ENCODE measurements at places on chromosomes 11 and 22.
A peak's percentile ranks its signal among the peaks of the same experiment; 100 is the strongest.

DNA sequence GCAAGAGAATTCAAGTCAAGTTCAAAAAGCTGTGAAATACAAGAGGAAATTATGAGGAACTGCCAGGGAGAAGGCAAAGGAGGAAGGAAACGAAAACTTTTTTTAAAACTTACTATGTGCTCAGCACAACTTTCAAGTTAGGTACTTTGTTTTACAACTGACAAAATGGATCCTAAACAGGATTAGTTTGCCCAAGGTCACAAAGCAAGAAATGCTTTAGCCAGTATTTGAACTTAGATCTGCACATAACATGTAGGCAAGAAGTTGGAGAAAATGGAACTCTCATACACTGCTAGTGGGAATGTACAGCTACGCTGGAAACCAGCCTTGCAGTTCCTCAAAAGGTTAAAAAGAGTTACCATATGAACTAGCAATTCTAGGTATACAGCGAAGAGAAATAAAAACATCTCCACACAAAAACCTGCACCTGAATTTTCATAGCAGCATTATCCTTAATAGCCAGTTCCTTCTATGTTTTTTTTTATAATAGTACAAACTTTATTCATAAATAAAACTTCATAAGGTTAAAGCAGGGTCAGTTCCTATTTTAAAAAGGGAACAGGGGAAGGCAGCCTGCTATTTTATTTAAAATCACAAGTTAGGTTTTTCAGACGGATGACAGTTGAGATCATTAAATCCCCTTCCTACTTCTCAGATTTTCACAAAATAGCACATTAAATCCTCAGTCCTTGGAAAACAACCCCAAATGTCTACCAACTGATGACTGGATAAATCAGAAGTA lies 19.2 kb downstream of the DDX6 start:
- H3K4me3 ChIP-seq = no peak overlapping the region
- H3K27me3 ChIP-seq = no peaks in the 10 kb centered on the region
- H3K4me1 ChIP-seq = no peaks in the 10 kb centered on the region

- peaks cover 28% of the 10 kb centered on the region for H3K36me3 ChIP-seq
- DNase-seq = no peak
- H3K27ac ChIP-seq = peak overlapping the region; percentile 55
Observed at GRCh38 chr22:18077087-18077638, 627 bp upstream of the PEX26 start.

- peaks cover 5% of the 10 kb centered on the region for H3K4me1 ChIP-seq
- H3K27ac ChIP-seq = no peak overlapping the region
- H3K36me3 ChIP-seq = no peaks in the 10 kb centered on the region
- H3K4me3 ChIP-seq = peak overlapping the region; percentile 13
- peak; percentile 38 for DNase-seq
Observed at GRCh38 chr11:13207665-13208594, 69.7 kb upstream of the BMAL1 start.

GRCh38 chr11:76636826-76637460 lies 33.6 kb downstream of the LRRC32 start:
- no peak overlapping the region for H3K27ac ChIP-seq
- no peak overlapping the region for H3K4me3 ChIP-seq
- H3K4me1 ChIP-seq = no peaks in the 10 kb centered on the region
- H3K27me3 ChIP-seq = peaks cover 64% of the 10 kb centered on the region
- H3K36me3 ChIP-seq = no peaks in the 10 kb centered on the region

GRCh38 chr11:134746609-134747008 lies 334.6 kb upstream of the B3GAT1 start:
- no peaks in the 10 kb centered on the region for H3K36me3 ChIP-seq
- H3K4me3 ChIP-seq = no peak overlapping the region
- no peaks in the 10 kb centered on the region for H3K4me1 ChIP-seq
- H3K27ac ChIP-seq = no peak overlapping the region

GRCh38 chr22:39178206-39179111 lies 26.0 kb upstream of the CBX7 start:
- no peaks in the 10 kb centered on the region for H3K36me3 ChIP-seq
- no peak for DNase-seq
- no peak overlapping the region for H3K4me3 ChIP-seq
- no peak overlapping the region for H3K27ac ChIP-seq
- H3K27me3 ChIP-seq = no peaks in the 10 kb centered on the region
- H3K4me1 ChIP-seq = peaks cover 13% of the 10 kb centered on the region
